Kidney (tissue), 22 donors: ENCODE measurements at places on chromosomes 12 and 14. TPM values are rescaled to one million over a fixed set of nuclear protein-coding genes. Genes with fewer than 3 reads are reported as not detected.
A peak's percentile ranks its signal among the peaks of the same experiment; 100 is the strongest.

CARMIL3 gene
- total RNA-seq = 1.4 TPM

MORN3 gene
- total RNA-seq = 1.9 TPM

SLC10A1 gene
- not detected for total RNA-seq

GDF11 gene
- 6.2 TPM for total RNA-seq

GLIPR1 gene
- 20.6 TPM for total RNA-seq

APOLD1 gene
- total RNA-seq = 18.9 TPM

CMA1 gene
- total RNA-seq = 2.1 TPM

OAS1 gene
- 17.5 TPM for total RNA-seq

GRCh38 chr14:21524575-21525490 lies 1.3 kb downstream of the SALL2 start:
- peak overlapping the region; percentile 78 for H3K4me3 ChIP-seq
- no peak for DNase-seq
- H3K27me3 ChIP-seq = no peaks in the 10 kb centered on the region
- H3K4me1 ChIP-seq = no peaks in the 10 kb centered on the region

DNA sequence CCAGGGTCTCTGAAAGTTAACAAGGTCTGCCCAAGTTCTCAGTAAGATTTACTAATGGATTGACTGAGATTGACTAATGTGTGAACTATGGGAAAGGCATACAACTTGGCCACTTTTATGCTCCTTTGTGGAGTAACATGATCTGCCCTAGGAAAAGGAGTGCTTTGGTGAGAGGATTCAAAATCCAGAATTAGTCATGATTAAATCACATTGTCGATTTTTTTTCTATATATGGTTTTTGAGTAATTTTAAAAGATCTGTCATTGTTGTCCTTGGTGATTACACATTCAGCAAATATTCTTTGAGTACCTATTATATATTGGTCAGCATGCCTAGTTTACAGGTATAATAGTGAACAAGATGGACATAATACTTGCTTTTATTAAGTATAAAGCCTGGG lies 147.7 kb upstream of the SYT10 start:
- no peaks in the 10 kb centered on the region for H3K27me3 ChIP-seq
- no peaks in the 10 kb centered on the region for H3K36me3 ChIP-seq
- no peaks in the 10 kb centered on the region for H3K4me1 ChIP-seq
- no peak overlapping the region for H3K4me3 ChIP-seq

DNA sequence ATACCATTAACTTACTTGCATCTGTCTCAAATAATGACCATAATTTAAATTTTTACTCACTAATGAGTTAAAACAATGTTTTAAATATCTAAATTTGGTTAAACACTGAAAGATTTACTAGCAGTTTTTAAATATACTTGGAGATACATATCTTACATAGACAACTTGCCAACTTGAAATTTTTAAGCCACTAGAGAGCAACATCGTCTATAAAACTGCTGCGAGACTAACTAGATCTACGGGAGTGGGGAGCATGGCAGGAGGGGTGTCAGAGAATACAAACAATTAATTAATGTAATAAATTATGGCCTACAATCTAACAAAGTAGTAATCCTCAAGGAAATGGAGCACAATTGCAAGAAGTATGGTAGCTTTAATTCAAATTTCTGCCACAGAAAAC lies 120.4 kb downstream of the LRRIQ1 start:
- no peak overlapping the region for H3K27ac ChIP-seq
- no peak overlapping the region for H3K4me3 ChIP-seq
- no peaks in the 10 kb centered on the region for H3K36me3 ChIP-seq
- DNase-seq = no peak
- H3K4me1 ChIP-seq = no peaks in the 10 kb centered on the region

GRCh38 chr12:31517994-31518393 lies 72.9 kb downstream of the DENND5B start:
- no peaks in the 10 kb centered on the region for H3K36me3 ChIP-seq
- H3K4me1 ChIP-seq = peaks cover 16% of the 10 kb centered on the region
- no peak overlapping the region for H3K4me3 ChIP-seq
- no peak for DNase-seq

GRCh38 chr14:52692248-52692962 lies 3.0 kb downstream of the ERO1A start:
- no peak overlapping the region for H3K27ac ChIP-seq
- no peak overlapping the region for H3K4me3 ChIP-seq
- no peaks in the 10 kb centered on the region for H3K36me3 ChIP-seq

GRCh38 chr14:89027097-89027740 lies 202.8 kb downstream of the TTC8 start:
- peaks cover 2% of the 10 kb centered on the region for H3K27me3 ChIP-seq
- H3K4me1 ChIP-seq = no peaks in the 10 kb centered on the region
- peak overlapping the region; percentile 25 for H3K4me3 ChIP-seq
- no peaks in the 10 kb centered on the region for H3K36me3 ChIP-seq
- peak; percentile 76 for DNase-seq
- H3K27ac ChIP-seq = no peak overlapping the region

DNA sequence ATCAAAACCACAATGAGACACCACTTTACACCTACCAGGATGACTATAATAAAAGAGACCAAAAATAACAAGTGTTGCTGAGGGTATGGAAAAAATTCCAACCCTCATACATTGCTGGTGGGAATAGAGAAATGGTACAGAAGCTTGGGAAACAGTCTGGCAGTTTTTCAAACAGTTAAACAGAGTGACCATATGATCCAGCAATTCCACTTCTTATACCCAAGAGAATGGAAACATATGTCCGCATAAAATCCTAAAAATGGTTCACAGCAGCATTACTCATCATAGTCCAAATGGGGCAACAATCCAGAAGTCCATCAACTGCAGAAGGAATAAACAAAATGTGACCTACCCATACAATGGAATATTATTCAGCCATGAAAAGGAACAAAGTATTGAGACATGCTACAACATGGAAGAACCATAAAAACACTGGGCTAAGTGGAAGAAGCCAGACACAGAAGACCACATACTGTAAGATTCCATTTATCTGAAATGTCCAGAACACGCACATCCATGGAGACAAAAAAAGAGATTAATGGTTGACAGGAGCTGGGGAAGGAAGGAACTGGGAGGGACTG lies 44.5 kb downstream of the CHGA start:
- peaks cover 32% of the 10 kb centered on the region for H3K4me1 ChIP-seq
- H3K27ac ChIP-seq = no peak overlapping the region
- no peak for DNase-seq

DNA sequence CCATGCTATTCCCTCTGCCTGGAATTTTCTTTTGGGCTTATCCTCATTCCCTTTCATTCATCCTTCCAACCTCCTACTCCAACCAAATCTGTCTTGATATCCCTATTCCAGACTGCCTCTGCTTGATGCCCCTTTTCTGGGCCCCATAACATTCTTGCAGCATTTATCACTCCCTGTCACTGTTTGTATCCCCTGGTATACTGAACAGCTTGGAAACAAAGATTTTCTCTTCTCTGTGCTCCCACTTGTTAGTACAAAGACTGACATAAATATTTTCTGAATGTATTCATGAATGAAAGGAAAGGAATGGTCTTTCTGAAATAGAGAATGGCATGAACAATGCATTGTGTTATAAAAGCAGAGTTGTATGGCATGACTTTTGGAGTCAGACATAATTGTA lies 7.5 kb downstream of the IRAK4 start:
- no peak overlapping the region for H3K27ac ChIP-seq
- no peaks in the 10 kb centered on the region for H3K27me3 ChIP-seq
- no peaks in the 10 kb centered on the region for H3K4me1 ChIP-seq
- no peak overlapping the region for H3K4me3 ChIP-seq
- DNase-seq = peak; percentile 9
- H3K36me3 ChIP-seq = peaks cover 2% of the 10 kb centered on the region

DNA sequence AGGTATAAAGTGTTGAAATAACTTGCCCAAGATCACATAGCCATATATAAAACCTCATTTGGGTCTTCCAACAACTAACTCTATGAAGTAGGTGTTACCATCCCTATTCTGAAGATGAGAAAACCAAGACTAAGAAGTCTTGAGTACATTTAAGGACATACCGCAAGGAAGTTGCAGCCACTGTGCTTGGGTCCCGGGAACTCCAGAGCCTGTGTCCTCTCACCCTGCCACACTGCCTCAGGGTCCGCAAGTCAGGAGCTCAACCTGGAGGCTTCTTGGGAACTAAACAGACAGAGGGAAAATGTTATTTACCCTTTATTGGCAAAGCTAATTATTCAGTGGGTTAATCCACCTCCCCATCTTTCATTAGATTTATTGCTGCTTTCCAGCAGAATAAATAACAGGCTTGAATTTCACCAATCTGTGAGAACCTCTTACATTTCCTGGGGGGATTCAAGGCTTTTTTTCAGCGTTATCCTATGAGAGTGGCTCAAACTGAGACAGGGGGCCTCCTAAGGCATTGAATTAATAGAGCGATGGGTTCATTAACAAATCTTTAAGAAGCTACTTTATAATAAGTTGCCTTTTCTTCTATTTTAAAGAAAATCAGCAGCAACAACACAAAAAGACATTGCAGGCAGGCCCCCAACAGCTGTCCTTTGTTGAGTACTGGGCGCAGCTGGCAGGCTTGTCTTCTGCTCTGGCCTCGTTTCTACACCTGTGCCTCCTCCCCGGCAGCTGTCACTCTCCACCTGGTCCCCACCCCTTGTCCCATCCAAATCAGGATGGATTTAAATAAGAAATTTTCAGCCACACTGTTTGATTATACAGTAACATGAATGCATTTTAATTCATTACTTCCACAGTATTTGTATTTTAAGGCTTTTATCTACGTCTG lies 25.3 kb downstream of the PHLDA1 start:
- H3K27ac ChIP-seq = no peak overlapping the region
- no peaks in the 10 kb centered on the region for H3K4me1 ChIP-seq
- H3K36me3 ChIP-seq = no peaks in the 10 kb centered on the region
- no peak for DNase-seq

DNA sequence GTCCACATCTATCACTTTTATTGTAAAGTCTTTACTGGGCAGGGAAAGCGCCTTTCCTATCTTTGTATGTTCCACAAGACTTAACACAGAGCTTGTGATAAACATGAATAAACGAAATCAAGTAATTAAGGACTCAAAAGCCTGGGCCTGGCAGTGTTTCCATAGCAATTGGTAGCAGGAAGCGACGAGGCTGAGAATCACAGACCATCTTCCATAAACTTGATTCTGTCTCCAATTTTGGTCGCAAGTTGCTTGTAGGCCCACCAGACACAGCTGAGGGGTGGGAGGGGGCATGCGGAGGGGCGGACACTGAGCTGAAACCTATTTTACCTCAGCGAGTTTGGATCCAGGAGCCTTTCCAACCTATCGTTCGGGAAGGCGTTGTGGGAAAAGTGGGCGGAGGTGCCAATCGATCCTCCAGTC lies 302 bp downstream of the CCDC38 start:
- H3K4me3 ChIP-seq = peak overlapping the region; percentile 92
- H3K36me3 ChIP-seq = no peaks in the 10 kb centered on the region
- H3K4me1 ChIP-seq = no peaks in the 10 kb centered on the region
- DNase-seq = peak; percentile 29

GRCh38 chr14:102295270-102295669 lies 9.7 kb downstream of the MOK start:
- no peak overlapping the region for H3K27ac ChIP-seq
- H3K36me3 ChIP-seq = no peaks in the 10 kb centered on the region
- no peaks in the 10 kb centered on the region for H3K27me3 ChIP-seq
- DNase-seq = no peak
- H3K4me1 ChIP-seq = no peaks in the 10 kb centered on the region
- no peak overlapping the region for H3K4me3 ChIP-seq

- H3K36me3 ChIP-seq = no peaks in the 10 kb centered on the region
- H3K27me3 ChIP-seq = no peaks in the 10 kb centered on the region
- H3K4me1 ChIP-seq = peaks cover 9% of the 10 kb centered on the region
Measured at GRCh38 chr12:45729233-45730083, at the start of gene ARID2. TSS of gene ARID2 (plus strand) at chr12:45729706. CDS start at chr12:45729837, 131 bp downstream.

- no peaks in the 10 kb centered on the region for H3K4me1 ChIP-seq
- peaks cover 13% of the 10 kb centered on the region for H3K36me3 ChIP-seq
- peak; percentile 87 for DNase-seq
- H3K27ac ChIP-seq = no peak overlapping the region
- H3K27me3 ChIP-seq = no peaks in the 10 kb centered on the region
- no peak overlapping the region for H3K4me3 ChIP-seq
Measured at GRCh38 chr12:55797068-55797467, 20.5 kb downstream of the SARNP start.

DNA sequence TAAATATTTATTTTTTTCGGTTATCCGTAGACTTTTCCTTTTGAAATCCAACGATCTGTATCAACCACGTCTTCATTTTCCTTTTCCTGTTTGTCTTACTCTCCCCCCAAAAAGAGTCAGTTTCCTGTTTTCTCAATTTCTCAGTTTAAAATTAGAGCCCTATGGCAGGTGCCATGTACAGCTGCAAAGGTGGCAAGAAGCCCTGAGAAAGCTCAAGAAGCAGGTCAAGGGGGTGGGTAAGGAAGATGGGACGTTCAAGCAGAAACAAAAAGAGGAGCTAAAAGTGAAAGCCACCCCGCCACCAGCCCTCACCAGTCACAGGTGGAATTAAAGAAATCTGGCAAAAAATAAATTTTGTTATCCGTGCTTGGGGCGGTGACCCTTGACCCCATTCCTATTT lies 26.7 kb downstream of the SLC35E3 start:
- no peaks in the 10 kb centered on the region for H3K27me3 ChIP-seq
- no peaks in the 10 kb centered on the region for H3K36me3 ChIP-seq
- H3K4me1 ChIP-seq = no peaks in the 10 kb centered on the region
- H3K27ac ChIP-seq = no peak overlapping the region

DNA sequence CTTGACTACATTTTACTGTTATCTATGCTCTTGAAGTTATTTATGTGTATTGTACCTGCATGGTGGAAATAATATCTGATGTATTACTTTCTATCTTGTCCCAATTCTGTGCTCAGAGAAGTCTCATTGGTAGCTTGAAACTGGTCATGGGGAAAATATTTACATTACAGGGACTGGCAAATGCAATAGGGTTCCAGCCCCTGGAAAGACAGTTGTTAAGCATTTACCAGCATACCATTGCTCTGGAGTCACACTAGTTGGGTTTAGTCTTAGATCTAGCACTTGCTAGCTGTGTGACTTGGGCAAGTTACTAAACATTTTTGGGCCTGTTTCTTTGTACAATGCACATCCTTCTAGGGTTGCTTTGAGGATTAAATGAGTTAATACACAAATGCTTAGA lies 86.3 kb upstream of the NRXN3 start:
- DNase-seq = no peak
- no peaks in the 10 kb centered on the region for H3K27me3 ChIP-seq
- no peaks in the 10 kb centered on the region for H3K36me3 ChIP-seq

DNA sequence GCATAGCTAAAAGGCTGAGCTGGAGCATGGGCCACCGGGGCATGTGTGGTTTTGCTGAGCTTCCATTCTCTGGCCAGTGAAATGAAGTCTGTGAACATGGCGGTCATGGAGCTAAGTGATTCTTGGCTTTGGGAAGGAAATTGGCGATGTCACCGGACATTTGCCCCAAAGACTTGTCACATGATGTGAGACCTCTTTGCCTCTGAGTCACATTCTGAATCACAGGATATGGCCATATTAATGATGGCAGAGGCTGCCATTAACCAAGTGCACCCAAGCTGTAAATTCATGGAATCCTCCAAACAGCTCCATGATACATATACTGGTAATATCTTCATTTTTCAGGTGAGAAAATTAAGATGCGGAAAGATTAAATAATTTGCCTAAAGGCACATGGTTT lies 27.4 kb upstream of the BATF start:
- DNase-seq = no peak
- H3K27me3 ChIP-seq = no peaks in the 10 kb centered on the region
- no peaks in the 10 kb centered on the region for H3K4me1 ChIP-seq

- no peak for DNase-seq
- H3K27me3 ChIP-seq = no peaks in the 10 kb centered on the region
- no peak overlapping the region for H3K27ac ChIP-seq
- H3K4me3 ChIP-seq = no peak overlapping the region
Measured at GRCh38 chr12:14066021-14066420, 84.6 kb upstream of the GRIN2B start.

GRCh38 chr12:72288911-72289310 lies 16.7 kb downstream of the TRHDE start:
- H3K27ac ChIP-seq = no peak overlapping the region
- peaks cover 2% of the 10 kb centered on the region for H3K36me3 ChIP-seq
- no peak overlapping the region for H3K4me3 ChIP-seq
- peaks cover 10% of the 10 kb centered on the region for H3K4me1 ChIP-seq
- no peaks in the 10 kb centered on the region for H3K27me3 ChIP-seq
